T-helper 9 cell (primary cell): ENCODE measurements at places on chromosomes 7 and 10.

DNA sequence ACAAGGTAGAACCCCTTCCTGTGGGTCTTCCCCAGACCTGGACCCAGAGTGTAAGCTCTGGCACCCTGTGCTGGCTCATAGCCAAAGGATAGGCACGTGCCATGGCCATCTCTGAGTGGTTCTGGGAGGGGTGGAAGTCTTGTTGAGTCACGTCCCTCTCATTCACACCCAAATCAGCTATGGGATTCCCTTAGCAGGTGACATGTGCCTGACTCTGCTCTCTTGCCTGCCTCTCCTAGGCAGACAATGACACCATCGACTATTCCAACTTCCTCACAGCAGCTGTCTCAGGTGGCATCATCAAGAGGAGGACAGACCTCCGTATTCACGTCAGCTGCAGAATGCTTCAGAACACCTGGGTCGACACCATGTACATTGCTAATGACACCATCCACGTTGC lies 59.8 kb downstream of the C10orf120 start:
- no peak for DNase-seq

GRCh38 chr10:119441921-119442757 lies 100.4 kb downstream of the RGS10 start:
- DNase-seq = no peak

DNA sequence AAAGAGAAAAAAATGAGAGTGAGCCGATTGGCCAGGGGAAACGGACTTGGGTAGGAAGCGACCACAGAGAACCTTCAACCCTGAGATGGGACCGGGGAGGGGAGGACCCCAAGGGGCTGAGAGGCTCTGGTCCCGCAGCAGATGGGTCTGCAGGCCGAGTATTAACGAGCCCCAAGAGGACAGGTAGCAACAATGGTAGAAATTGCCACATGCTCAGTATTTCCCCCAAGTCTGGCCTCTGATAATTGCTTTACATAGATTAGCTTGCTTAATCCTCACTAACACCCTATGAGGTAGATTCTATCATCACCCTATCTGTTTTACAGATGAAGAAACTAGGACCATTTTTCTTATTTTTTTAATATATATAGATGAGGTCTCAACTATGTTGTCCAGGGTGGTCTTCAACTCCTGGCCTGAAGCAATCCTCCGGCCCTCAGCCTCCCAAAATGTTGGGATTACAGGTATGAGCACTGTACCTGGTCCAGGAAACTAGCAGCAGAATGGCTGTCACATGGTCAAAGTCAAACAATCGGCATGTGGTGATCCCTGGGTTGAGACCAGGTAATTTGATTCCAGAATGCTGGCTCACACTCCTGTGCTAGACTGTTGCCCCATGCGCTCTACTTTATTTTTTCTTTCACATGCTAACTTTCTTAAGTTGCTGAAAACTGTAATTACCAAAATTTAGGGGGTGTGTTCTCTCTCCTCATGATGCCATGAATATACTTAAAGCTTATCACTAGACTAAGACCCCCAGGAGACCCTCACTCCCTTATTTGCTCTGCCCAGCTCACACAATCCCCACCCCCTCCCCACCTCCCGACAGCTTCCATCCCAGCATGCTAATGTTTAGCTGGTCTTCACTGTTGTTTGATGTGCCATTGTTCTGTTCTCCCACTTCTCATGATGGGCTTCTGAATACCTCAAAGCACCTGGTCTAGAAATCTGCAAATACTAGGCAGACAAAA lies 67.9 kb upstream of the AFAP1L2 start:
- DNase-seq = no peak

DNA sequence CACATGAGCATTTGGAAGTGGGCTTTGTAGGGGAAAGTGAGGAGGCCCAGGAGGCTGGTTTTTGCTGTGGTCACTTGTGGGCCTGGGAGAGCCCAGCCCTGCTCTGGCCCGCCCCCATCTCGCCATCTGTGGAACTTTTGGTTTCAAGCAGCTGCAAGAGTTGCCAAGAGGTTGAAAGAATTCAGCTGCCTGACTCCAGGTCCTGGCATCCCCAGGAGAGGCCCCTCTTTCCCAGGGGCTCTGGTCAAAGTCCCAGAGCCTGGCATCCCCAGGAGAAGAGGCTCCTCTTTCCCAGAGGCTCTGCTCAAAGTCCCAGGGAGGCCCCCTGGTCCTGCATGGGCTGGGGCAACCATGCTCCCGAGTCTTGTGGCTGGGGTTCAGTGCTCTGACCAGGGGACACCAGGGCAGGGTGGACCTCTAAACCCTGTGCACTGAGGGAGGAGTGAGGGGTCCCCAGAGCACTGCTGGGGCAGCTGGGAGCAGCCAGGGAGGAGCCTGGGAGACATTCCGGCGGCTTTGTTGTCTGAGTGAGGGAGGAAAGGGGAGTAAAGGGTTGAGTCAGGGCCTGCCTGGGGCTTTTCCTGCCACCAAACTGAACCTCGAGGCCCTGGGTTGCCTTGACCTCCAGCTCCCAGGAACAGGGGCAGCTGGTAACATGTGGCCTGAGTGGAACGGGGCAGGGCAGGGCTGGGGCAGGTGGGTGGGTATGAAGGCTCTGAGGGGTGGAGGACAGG lies 27.7 kb upstream of the CSGALNACT2 start:
- no peak for DNase-seq
